ENCODE measurements at places on chromosomes 7 and 10. TPM values are rescaled to one million over a fixed set of nuclear protein-coding genes. Genes with fewer than 3 reads are reported as not detected.

OR6B1 gene
- total RNA-seq, result not detected

DBNL gene
- total RNA-seq, result 108 TPM

MKI67 gene
- 17.0 TPM for total RNA-seq

FOXP2 gene
- total RNA-seq, result 17.0 TPM

MSRB2 gene
- 13.7 TPM for total RNA-seq

NPY4R2 gene
- total RNA-seq, result not detected
